ENCODE measurements at places on chromosomes 1 and 21.

DNA sequence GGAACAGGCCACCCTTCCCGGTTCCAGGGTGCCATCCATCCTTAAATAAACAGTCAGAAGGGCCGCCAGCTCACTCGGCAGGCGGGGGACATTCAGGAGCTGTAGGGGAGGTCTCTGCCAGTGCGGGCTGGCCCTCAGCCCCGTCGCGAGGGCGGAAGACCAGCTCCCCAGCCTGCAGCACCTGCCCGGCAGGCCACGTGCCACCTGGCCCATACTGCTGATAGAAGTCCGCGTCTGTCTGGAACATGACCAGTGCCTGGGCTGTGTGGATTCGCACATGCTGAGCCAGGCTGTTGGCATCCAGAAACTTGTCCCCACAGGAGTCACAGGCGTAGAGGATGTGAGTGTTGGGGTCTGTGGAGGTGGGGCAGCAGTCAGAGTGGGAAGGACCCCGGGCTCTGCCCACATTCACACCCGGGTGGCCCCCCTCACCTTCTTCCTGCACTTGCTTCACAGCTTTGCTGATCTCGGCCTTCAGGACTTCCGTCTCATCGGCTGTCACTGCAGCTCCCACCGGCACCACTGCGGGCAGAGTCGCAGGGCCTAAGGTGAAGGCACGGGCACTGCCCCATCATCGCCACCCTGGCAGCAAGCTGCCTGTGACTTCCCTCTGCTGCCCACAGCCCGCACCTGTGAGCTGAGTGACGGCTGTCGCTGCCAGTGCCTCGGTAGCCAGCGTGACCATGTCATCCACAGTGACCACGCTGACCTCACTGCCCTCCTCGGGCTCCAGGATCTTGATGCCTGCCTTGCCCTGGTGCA is 33.8 kb downstream of the ZBTB17 start:
- no peak for DNase-seq

DNA sequence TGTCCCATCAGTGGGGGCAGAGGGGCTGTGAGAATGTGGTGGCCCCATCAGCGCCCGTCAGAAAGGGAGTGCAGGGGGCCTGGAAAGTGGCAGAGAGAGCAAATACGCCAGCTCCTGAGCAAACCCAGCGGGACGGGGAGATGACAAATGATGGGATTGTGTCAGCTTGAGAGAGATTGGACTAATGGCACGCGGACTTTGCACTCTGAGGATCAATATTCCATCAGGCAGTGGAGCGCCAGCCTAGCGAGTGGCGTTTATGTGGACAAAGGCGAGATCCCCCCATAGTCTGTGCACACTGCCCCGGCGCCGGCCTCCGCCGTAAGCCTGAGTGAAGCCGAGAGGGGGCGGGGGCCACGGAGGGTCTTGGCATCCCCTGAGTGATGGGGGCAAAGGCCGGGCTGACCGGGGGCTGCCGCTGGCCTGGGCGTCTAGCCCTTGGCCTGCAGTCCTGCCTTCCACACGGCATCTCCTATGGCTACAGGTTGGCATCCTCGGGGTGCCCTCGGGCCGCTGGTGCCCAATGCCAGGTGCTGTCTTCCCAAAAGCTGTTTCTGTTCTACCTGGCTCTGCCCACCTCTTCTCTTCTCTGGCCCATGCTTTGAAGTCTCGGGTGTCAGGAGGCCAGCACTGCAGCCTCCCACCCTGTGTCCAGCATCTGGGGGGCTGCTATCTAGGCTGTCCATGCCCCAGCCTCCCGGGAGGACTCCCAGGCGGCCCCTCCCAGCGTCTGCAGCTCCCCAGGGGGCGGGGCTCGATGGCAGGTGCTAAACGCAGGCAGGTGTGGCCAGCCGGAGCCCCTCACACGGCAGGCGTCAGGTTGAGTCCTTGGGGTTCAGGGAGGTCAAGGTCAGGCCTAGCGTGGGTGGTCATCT is 46.5 kb downstream of the PRDM16 start:
- no peak for DNase-seq

DNA sequence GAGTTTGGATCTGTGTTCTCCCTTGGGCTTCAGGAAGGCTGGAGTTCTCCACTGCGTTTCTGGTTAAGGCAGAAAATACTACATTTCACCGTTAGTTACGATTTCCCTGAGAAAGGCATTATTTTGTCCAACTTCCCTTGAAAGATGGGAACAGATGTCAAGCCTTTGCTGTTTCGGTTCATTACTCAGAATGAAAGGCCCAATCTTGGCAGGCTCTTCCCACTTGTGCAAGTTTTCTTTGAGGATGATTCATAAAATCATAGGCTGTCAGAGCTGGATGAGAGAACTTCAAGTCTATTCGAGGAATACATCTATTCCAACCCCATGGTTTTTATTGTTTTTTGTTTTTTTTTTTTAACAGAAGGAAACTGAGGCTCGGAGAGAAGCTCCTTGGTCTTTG is 205.2 kb downstream of the GRIK3 start:
- DNase-seq = no peak

DNA sequence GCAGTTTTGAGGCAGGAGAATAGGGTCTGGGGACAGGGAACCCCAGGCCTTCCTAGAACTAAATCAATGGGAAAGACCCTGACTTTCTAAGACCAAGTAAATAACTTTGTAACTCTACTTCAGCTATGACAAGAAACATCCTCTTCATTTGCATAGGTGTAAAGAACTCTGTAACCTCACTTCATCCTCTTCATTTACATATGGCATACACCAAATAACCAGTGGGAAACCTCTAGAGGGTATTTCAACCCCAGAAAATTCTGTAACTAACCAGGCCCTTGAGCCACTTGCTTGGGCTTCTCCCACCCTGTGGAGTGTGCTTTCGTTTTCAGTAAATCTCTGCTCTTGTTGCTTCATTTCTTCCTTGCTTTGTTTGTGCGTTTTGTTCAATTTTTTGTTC is 495.6 kb downstream of the SIPA1L2 start:
- DNase-seq = no peak

GRCh38 chr1:151165281-151165737 is 393 bp downstream of the LYSMD1 start:
- DNase-seq = no peak

GRCh38 chr1:232046451-232047306 is 420.1 kb downstream of the DISC1 start:
- DNase-seq = peak; percentile 5

- DNase-seq = no peak
Measured at GRCh38 chr21:44708213-44708865, 3.0 kb downstream of the TSPEAR start.

Measured in activated naive CD4-positive, alpha-beta T cell treated with anti-CD3 and anti-CD28 coated beads, Interleukin-2, amount 50 U/mL, for 72 hours (primary cell).